Stimulated activated CD4-positive, alpha-beta T cell treated with anti-CD3 and anti-CD28 coated beads, TNF-alpha, amount 100 ng/mL, for 4 hours (primary cell): ENCODE measurements at places on chromosomes 5 and 9.

- DNase-seq, result no peak
Observed at GRCh38 chr5:27308153-27308552, 269.8 kb upstream of the CDH9 start.

GRCh38 chr9:14881006-14881405, 29.2 kb downstream of the FREM1 start:
- no peak for DNase-seq

DNA sequence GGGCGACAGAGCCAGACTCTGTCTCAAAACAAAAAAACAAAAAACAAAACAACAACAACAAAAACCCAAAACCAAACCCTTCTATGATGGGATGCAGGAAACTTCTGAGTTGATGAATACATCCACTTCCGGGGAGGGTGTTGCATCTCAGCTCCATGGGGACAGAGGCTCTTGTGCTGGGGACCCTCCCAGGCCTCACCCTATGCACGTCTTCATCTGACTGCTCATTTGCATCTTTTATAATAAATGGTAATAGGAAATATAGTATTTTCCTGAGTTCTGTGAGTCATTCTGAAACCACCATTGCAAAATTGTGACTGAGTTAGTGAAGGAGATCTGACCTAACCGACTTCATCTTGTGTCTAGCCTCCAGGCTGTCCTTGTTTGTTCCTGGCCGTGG, 109.5 kb upstream of the SLC28A3 start:
- DNase-seq, result no peak

- DNase-seq, result no peak
Observed at GRCh38 chr9:136019681-136020060, 58.5 kb upstream of the UBAC1 start.

DNA sequence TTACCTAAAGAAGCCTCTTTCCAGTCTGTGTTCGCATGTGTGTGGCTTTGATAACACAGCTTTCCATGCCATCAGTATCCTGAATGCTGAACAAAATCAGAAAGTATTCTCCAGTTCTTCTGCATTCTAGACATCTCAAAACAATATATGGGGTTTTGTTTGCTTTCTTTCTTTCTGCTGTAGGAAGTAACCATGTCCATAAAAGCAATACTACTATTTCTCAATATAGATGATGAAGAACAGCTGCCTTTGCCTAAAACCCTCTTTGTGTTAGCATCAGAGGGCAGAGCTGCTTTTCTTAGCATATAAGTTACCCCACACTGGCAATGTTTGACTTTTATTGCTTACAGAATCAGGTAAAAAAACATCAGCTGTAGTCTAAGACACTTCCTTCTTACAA, 963.6 kb downstream of the CDH12 start:
- DNase-seq, result no peak

- DNase-seq, result no peak
Observed at GRCh38 chr5:73783828-73784227, 157.8 kb downstream of the ARHGEF28 start.

GRCh38 chr5:179852993-179853547, 5.5 kb downstream of the MRNIP start:
- DNase-seq, result no peak
